ENCODE measurements at places on chromosomes 16 and 17.

GRCh38 chr17:9383826-9384225 is 191.8 kb downstream of the STX8 start:
- no peak for DNase-seq

- DNase-seq: no peak
These were observed 9.9 kb upstream of the ADGRG1 start for GRCh38 chr16:57618296-57619132.

DNA sequence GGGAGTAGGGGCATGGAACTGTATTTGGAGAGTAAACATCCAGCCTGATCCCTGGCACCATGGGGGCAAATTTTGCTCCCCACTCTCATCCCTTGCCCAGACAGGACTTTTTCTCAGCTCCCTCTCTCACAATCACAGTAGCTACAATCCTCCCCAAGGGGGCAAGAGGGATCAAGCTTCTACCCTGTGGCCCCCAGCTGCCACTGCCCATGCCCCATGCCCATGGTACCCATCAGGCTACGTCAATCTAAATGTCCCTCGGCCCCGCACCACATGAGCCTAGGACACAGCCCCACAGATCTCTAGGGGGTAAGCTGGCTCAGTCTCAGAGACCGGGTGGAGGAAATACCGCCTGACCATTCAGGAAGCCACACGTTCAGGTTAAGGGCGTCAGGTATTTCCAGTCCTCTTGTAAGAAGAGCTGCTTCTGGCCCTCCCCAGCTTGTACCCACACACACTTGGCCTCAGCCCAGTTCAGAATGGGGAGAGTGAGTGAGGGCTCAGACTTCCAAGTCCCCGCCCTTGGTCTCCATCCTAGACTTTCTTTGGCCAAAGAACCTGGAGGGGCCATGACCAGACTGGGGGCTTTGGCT is 1.8 kb downstream of the CACNB1 start:
- DNase-seq: no peak

- no peak for DNase-seq
These were observed 60.9 kb downstream of the KLHDC4 start for GRCh38 chr16:87704754-87705353.

DNA sequence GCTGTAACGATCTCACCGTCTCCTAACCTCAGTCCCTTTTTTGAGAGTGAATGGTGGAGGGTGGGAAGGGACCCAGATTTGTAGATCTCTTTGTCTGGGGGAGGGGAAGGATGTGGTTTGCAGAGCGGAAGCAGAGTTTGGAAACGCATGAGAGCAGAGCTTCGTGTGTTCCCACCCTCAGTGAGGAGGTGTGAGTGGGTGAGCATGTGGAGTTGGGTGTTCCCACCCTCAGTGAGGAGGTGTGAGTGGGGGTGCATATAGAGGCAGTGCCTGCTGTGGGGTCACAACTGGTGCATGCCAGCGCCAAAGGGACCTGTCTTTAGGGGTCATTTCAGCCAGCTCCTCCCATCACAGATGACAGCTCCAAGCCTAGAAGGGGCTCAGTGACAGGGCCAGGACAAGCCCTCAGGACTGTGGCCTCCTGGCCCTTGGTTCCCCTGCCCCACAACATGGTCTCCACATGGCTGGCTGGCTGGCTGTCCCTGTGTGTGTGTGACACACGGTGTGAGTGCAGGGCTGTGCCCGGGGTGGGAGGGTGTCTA is 1.8 kb upstream of the CISD3 start:
- no peak for DNase-seq

GRCh38 chr17:1074886-1075605 is 78.1 kb downstream of the TIMM22 start:
- DNase-seq: no peak

DNA sequence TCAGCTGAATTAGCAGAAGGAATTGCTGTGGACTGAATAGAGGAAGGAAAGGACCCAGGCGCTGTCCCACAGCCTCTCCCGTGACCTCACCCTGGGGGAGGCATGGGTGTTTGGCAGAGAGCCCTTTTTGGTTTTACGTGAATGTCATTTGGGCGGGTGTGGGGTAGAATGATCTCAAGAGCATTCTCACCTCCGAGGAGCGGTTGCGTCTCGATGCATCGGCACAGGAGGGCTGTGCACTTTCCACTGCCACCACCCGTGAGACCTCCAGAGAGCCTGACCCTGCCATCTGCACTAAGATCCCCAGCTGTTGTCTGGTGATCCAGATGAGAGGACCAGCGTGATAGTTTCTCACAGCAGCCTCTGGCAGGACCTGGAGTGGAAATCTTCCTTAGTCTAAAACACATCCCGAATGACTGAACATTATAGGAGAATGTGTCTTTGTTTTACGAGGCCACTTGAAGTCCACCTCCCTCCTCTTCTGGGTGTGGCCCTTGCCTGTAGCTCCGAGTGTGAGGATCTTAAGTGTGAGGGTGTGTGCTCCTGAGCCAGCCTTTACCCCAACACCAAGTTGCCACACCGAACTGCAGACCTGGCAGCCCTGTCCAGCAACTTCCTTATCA is 29.3 kb downstream of the FOXK2 start:
- no peak for DNase-seq

GRCh38 chr17:66975614-66976378 is 11.3 kb downstream of the CACNG4 start:
- DNase-seq: no peak

GRCh38 chr16:51719376-51719775 is 568.3 kb upstream of the SALL1 start:
- DNase-seq: no peak

DNA sequence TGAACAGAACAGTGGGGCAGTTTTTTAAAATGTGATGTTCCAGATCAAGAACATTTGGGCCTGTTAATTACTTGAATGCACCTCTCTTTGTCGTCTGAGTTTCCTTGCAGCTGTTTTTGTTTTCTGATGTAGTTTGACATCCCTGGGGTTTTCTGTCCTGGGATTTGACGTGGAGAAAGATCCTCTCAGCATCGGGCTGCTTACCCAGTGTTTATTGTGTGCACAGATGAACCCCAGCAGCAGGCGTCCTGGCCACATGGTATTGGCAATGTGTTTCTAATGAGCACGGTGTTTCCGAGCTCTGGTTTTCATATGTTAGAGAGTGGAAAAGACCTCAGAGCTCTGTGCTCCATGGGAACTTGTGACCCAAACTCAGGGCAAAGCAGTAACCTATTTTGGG is 191.1 kb upstream of the IRX3 start:
- DNase-seq: no peak

- peak; percentile 98 for DNase-seq
These were observed 54.8 kb upstream of the MAP3K14 start for GRCh38 chr17:45371414-45372324.

GRCh38 chr17:68733241-68734176 is 132.3 kb upstream of the FAM20A start:
- DNase-seq: peak; percentile 74

DNA sequence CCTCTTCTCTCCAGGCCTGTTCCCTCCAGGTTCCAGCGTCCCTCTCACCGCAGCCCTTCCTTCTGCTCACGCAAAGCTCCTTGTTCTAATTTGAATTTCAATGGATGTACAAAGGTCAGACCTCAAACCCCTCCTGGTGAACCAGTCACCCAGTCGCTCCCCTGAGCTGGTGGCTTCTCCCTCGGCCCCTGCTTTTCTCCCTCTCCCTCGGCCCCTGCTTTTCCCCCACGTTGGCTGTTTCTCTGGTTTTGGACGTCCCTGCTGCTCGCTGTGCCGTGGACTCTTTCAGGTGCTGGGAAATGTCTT is 8.6 kb upstream of the MSLN start:
- no peak for DNase-seq

DNA sequence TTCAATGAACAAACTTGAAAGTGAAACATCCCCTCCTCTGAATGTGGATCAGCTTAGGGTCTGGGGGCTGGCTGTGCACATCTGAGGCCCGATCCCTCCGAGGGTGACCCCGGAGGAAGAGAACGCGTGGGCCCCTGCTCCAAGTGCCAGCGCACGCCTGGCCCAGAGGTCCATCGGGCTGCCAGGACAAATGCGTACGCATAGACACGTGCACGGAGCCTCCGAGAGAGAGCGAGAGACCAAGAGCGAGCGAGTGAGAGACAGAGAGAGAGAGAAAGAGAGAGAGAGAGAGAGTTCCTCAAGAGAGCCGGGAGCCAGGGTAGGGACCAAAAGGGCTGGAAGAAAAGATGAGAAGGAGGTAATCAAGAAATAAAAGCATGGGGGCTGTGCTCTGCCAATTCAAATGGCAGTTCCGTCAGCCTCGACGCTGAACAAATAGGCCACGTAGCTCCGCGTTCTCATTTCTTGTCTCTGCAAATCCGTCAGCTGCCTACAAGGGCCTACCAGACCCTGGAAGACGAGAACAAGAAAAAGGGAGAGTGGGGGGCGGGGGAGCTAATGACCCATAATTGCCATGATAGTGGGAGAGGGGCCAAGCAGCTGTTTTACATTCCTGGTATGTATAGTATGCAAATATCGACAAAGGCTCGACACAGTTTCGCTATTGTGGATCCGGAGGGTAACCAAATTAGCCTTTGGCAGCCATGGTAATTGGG is 435.3 kb upstream of the ZFHX3 start:
- peak; percentile 4 for DNase-seq

- peak; percentile 54 for DNase-seq
These were observed 822 bp downstream of the IGF2BP1 start for GRCh38 chr17:48997827-48998586.

GRCh38 chr16:50812876-50813466 is 71.1 kb downstream of the CYLD start:
- no peak for DNase-seq

DNA sequence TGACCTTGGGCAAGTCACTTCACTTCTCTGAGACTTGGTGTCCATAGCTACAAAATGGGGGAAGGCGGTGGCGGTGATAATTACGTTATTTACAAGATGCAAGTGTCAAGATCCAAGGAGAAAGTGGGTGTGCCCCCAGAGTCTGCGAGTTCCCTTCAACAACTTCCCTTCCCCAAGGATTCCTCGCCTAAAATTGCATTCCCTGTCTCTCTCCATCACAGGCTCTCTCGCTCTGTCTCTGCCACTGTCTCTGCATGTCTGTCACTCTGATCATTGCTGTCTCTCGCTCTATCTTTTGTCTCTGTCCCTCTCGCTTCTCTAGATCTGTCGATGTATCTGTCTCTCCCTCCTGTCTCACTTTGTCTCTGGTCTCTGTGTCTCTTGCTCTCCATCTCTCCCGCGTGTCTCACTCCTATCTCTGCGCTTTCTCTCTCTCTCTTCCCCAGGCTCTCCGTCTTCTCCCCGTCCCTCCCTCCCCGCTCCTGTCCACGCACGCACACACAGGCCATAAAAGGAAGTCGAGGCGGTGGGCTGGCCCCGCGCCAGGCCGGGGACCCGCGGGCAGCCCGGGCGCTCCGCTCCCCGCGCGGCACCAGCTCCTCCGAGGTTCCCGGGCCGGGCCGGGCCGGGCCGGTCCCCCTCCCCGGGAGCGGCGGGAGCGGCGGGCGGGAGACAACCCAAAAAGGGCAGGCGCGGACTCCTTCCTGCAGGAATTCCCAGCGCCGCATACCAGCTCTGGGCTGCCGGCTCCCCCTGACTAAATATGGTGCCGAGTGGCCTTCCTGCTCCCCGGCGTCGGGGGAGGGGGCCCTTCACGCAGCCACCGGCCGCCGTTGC is 1.1 kb upstream of the MYH11 start:
- DNase-seq: peak; percentile 56

- DNase-seq: no peak
These were observed 149.2 kb downstream of the MAF start for GRCh38 chr16:79451196-79451816.

- DNase-seq: peak; percentile 79
These were observed 18.3 kb downstream of the CDC42EP4 start for GRCh38 chr17:73293480-73293911.

DNA sequence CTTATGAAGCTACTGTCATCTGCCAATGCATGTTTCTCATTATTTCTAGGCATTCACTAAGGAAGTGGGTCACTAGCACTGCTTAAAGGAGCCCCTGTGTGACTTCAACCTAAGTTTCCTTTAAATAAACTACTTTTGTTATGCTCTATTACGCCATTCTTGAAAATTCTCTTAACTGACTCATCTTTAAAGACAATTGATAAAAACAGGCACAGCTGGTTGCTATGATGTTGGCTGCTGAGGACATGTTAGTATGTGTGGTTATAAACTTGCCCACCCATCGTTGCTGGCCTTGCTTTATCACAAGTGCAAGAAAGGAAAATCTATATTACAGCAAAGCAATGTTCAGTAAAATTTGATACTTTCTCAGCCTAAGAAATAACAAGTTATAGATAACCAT is 75.8 kb upstream of the CNTNAP4 start:
- no peak for DNase-seq

DNA sequence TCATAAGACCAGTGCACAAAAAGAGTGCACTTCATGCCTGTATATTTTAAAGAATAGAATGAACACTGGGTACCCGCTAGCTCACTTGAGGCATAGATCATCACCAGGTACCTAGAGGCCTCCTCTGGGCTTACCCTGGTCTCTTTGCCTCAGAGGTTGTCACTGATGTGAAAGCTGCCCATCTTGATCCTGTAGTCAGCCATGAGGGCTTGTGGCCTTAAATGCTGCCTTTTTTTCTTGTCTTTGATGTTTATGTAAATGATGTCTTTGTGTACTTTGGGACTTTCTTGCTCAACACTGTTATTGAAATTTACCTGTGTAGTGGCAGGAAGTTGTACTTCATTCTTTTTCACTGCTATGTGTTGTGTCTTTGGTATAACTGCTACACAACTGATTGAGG is 26.8 kb upstream of the SLC5A10 start:
- no peak for DNase-seq

DNA sequence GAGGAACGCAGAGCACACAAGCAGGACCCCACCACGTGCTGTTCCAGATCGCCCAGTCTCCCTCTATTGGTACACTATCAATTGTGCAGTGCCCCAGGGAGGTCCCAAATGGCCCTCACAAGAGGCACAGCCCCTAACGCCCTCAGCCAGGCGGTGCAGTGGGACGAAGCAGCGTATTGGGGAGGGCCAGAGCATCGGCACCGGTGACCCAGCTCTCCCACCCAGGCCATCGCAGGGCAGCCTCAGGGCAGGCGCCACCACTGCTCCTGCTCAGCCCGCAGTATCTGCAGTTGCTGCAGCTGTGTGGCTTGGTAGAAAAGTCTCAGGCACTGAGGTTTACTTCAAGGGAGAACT is 5.9 kb upstream of the FAAP100 start:
- DNase-seq: no peak

DNA sequence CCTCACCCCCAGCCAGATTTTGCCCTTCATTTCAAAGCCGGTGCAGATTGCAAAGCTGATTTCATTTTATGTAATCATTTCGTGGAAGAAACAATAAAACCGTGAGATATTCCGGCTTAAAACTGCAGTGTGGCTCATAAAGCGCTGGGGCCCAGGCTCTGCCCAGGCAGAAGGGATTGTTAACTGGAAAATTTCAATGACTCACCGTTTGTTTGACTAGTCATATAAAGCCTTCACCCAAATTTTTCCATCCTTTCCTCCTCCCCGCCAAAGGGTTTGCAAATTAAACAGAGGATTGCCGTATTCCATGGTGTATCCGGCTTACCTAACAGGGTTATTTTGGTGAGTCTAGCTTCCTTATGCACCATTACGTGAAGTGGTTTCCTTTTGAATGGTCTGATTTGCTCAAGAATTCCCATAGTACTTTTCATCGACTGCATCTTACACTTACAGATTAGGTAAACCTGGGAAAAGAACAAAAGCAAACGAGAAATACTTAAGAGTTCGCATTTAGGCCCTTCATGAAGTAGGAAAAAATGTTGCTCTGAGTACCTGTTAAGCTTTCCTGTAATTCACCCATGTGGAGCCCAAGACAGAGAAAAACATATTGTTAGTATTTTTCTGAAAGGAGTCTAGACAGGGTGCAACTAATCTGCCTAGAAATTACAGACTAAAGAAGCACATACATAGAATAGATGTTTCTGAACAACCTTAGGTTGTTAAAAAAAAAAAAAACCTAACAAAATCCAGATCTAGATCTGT is 949 bp upstream of the GSPT1 start:
- DNase-seq: peak; percentile 47
